ENCODE measurements at places on chromosomes 2 and 18.

- DNase-seq: no peak
Observed at GRCh38 chr18:74589811-74590210, 7.9 kb upstream of the ZNF407 start.

GRCh38 chr18:60292186-60292585, 80.4 kb downstream of the MC4R start:
- no peak for DNase-seq

- no peak for DNase-seq
Observed at GRCh38 chr2:64108666-64109241, 35.5 kb downstream of the PELI1 start.

DNA sequence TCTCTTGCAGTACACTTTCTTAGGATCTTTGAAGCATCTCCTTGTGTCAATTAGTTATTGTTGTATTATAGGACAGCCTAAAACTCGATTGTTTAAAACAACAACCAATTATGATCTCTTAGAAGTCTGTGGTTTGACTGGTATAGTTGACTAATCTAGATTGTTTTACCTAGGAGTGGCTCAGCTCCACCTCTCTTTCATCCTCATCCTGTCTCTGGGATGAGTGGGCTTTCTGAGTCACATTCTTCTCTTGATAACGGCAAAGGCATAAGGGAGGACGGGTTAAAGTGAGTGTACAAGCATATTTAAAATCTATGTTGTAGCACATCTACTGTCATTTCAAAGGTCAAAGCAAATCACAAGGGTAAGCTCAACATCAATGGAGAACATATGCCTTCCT, 102.3 kb upstream of the GULP1 start:
- DNase-seq: no peak

DNA sequence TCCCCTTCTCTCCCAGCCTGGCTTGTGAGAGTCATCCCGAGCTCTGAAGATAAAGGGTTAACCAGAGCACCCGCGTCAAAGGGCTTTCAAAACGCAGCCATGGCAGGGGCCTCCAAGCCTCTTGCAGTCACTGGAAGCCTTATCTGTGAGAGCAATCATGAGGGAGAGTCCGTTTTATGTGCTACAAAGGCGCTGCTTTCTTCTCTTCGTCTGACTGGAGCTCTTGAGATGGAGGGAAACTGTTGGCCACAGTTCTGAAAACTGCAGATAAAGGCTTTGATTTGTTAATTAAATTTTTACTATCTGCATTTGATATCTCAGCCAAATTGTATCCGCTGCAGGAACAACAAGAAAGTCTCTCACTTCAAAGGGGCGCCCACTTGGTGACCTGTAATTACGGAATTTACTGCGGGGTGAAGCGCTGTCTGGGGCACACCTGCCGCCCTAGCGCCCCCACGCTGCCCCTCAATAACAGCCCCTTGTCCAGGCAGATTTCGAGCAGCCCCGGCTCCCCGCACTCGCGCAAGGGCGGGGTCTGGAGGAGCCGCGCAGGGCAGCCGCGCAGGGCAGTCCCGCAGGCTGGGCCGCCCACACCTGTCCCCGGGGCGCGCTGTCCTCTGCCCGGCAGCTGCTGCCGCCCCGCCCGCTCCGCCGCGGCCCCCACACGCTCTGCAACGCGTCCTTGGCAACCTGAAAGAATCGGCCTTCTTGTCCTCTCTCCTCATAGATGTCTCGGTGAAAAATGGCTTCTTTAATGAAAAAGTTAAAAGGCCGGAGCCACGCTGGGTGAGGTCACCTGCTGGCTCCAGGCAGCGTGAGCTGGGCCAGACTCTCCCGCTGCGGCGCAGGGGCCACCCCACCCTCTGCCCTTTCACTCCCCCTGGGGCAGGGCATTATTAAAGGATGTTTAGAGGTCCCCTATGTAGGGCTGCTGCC, 217.9 kb downstream of the VAPA start:
- DNase-seq: no peak

- DNase-seq: no peak
Observed at GRCh38 chr2:229096409-229097066, 174.5 kb downstream of the PID1 start.
